ENCODE measurements at places on chromosomes 1 and 21.

DNA sequence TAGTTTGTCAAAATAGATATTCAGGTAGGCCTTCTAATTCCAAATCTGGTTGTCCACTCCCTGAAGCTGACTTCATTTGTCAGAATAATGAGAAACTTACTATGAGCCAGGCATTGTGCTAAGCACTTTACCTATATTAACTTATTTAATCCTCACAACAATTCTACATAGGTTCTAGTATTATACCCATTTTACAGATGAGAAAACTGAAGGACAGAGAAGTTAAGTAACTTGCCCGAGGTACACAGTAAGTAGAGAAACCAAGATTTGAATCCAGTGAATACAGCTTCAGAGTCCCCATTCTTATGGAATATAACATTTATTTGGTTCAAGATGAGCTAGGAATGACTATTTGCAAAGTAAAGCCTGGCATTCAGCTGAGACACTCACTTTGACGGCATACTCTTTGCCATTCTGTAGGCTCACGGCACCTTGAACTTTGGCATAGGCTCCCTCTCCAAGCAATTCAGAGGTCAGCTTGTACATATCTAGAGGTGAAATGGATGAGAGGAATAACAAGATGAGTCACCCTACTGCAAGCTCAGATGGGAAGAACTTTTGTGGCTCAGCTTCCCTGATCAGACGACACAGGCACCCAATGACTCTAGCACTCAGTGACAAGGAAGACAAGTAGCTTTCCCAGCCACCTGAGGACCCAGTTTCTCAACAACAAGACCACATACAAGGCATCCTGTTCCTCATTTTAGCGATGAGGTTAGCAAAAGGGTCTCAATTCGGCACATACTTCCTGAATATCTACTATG lies 23.7 kb downstream of the MKNK1 start:
- DNase-seq = no peak

- DNase-seq = peak; percentile 70
Measured at GRCh38 chr21:25790122-25790877, 55.5 kb downstream of the GABPA start.

GRCh38 chr1:152759453-152760173 lies 1.8 kb downstream of the KPRP start:
- DNase-seq = no peak

DNA sequence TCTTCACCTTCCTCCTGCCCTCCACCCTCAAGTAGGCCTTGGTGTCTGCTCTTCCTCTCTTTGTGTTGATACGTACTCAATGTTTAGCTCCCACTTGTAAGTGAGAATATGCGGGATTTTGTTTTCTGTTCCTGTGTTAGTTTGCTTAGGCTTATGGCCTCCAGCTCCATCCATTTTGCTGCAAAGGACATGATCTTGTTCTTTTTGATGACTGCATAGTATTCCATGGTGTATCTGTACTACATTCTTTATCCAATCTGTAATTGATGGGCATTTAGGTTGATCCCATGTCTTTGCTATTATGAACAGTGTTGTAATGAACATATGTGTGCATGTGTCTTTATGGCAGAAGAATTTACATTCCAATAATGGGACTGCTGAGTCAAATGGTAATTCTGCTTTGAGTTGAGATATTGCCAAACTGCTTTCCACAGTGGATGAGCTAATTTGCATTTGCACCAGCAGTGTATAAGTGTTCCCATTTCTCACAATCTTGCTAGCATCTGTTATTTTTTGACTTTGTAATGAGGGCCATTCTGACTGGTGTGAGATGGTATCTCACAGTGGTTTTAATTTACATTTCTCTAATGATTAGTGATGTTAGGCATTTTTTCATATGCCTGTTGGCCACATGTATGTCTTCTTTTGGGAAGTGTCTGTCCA lies 272.7 kb downstream of the SDCCAG8 start:
- DNase-seq = no peak

DNA sequence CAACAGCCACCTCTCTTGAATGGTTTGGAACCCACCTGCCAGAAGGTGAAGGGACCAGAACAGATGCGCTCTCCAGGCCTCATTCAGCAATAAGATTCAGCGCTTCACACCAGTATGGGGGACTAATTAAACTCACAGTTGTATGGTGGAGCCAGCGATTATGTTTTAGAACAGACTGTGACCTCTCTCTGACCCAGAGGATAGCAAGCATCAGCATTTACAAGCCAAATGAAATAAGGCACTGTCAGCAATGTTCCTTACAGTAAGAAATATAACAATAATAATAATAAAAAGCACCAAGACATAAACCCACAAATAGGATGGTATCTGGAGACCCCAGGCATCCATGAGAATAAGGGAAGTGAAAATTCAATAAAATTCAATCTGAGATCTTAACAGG lies 6.9 kb upstream of the CDC42BPA start:
- no peak for DNase-seq

DNA sequence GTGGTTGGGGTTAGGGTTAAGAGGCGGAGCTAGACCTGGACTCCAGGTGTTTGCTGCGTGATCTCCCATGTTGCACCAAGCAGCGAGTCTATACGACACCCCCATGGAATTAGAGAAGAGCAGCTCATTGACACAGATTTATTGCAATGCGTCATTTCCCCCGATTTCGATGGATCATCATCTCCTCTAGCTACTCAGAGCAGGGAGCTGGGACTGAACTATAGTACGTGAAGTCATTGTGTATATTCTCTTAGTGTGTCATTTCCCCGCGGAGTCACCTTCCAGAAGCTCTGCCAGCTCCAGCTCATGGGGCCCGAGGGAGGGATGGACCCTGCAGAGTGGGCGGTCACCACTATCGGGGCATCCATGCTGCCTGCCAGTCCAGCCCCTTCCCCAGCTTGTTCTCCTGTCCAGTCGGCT lies 7.5 kb upstream of the C2CD2 start:
- DNase-seq = no peak

DNA sequence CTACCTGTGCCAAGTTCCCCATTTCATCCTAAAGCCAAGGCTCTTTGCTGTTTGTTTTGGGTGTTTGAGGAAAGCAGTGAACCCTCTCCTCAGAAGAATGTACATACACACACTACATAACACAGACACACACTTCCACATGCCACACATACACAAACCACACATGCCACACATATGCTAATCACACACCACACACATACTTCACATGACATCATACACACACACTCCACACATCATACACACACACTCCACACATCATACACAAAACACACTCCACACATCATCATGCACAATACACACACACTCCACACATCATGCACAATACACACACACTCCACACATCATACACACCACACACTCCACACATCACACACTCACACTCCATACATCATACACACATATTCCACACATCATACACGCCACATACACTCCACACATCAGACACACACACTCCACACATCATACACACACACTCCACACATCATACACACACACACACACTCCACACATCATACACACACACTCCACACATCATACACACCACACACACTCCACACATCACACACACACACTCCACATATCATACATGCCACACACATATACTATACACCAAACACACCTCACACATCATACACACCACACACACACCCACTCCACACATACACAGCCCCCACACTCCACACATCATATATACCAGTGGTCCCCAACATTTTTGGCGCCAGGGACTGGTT lies 22.7 kb upstream of the ZNF436 start:
- no peak for DNase-seq

GRCh38 chr1:22712502-22713271 lies 2.0 kb downstream of the EPHB2 start:
- DNase-seq = no peak

- no peak for DNase-seq
Measured at GRCh38 chr1:3268281-3268680, 186.2 kb upstream of the ARHGEF16 start.

GRCh38 chr1:206114692-206115640 lies 2.2 kb downstream of the AVPR1B start:
- no peak for DNase-seq

GRCh38 chr21:46145840-46146691 lies 9.3 kb downstream of the FTCD start:
- no peak for DNase-seq

DNA sequence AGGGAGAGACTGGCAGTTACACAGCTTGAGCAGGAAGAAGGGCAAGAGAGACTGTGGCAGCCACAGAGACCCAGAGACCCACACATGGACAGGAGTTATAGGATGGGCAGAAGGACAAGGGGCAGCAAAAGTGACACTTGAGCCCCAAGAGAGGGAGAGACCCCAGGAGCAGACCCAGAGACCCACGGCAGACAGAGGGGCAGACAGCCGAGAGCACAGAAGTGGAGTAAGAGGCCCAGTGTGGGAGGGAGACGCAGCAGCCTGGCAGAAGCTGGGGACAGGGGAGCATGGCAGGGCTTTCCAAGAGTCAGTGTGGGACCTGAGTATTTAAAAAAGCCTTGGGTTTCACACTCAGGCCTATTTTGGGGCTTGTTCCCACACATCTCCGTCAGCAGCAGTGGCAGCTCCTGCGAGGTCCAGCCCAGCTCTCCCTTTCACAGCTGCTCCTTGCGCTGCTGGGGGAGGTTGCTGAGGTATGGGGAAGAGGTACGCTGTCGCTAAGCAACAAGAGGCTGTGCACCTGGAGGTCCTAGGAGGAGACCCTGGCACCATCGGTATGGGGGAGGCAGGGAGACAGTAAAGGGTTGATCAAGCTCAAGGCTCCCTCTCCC lies 9.0 kb upstream of the MEF2D start:
- no peak for DNase-seq

DNA sequence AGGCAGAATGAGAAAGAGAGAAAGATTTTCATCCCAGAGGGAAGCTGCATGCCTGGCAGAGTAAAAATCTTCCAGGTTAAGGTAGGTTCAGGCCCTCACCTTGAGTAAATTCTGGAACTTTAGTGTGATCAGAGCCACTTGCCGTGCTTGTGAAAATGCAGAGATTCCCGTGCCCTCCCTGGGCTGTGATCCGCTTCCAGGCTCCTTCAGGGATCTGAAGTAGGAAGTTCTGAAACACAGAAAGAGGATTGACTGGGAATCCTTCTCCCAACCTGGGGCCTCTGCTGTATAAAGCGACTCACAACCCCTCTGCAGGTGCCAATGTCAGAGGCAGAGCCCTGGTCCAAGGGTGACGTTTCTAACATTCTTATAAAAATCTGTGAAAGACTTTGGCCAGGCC lies 26.6 kb downstream of the NUAK2 start:
- no peak for DNase-seq

- no peak for DNase-seq
Measured at GRCh38 chr1:2344744-2345296, 46.5 kb downstream of the MORN1 start.

- no peak for DNase-seq
Measured at GRCh38 chr1:116258668-116259419, 114.2 kb upstream of the ATP1A1 start.

- DNase-seq = no peak
Measured at GRCh38 chr1:168535536-168535935, 8.3 kb downstream of the XCL2 start.

- peak; percentile 24 for DNase-seq
Measured at GRCh38 chr1:167207940-167208623, 12.6 kb upstream of the POU2F1 start.

- no peak for DNase-seq
Measured at GRCh38 chr1:163346326-163346870, 24.6 kb downstream of the NUF2 start.

DNA sequence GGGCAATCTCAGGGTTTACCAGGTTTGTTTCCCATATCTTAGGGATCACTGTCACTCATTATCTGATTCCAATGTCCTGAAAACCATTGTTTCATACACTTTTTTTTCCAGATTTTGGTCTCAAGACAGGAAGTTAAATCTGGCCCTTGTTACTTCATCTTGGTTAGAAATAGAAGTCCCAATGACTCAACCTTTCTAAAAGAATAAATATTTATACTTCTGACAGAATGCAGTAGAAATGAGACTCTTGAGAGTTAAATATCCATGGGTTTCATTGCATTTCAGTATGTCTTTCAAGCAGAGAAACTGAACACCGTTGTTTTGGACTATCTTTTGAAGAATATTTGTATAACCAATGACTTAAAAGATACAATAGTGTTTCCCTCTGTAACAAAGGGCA lies 19.8 kb upstream of the VCAM1 start:
- DNase-seq = peak; percentile 52

GRCh38 chr1:116126281-116126680 lies 15.1 kb downstream of the MAB21L3 start:
- no peak for DNase-seq

- DNase-seq = no peak
Measured at GRCh38 chr1:171468120-171468750, 17.1 kb upstream of the PRRC2C start.

DNA sequence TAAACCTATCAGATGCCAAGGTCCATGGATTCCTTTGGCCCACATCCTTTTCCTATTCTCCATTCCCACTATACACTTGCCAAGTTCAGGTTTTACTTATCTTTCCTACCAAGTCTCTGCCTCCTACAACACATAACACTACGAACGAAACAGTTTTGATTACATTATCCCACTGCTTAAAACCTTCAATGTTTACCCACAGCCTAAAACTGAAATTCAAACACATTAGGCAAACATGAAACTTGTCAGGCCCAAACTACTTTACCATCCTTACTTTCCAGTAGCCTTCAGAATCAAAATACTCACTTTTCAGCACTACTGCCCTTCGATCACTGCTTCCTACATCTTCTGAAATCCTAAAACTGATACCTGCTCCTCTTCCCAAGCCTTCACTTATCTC lies 3.0 kb downstream of the SCAF4 start:
- no peak for DNase-seq

DNA sequence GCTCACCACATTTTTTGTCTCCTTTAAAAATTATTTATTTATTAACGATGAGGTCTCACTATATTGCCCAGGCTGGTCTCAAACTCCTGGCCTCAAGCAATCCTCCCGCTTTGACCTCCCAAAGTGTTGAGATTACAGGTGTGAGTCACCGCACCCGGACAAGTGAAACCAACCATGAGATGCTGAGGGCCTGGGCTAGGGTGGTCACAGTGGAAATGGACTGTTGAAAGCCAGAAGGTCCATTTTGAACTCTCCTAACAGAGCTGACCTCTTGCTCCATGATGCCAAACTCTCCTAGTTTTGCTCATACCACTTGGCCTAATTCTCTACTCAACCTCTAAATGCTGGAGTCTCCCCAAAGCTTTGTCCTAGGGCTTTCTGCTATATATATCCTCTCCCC lies 109.1 kb downstream of the SLC45A1 start:
- no peak for DNase-seq

GRCh38 chr1:84722794-84723193 lies 32.5 kb upstream of the SSX2IP start:
- peak; percentile 89 for DNase-seq

GRCh38 chr1:3442331-3442730 lies 12.1 kb upstream of the ARHGEF16 start:
- DNase-seq = no peak

DNA sequence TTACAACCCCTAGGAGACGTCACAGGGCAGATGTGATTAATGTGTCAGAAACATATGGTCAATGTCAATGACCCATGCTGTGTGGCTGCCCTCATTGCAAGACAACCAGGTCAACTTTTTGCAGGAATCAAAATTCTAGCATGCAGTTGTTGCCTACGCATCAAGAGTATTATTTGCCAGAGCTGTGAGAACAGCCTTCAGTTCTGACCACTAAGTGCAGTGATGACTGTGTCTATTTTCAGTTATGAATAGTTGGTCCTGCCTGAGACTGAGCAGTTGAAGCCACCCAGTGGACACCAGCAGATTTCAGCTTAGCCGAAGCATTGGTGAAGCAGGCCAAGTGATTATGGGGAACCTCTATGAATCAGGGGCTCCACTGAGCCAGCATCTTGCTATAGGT lies 47.3 kb downstream of the LYPLAL1 start:
- no peak for DNase-seq

Measured in adipocyte (in vitro differentiated cells).